ENCODE measurements at places on chromosomes 13 and 19.
A peak's percentile ranks its signal among the peaks of the same experiment; 100 is the strongest.

DNA sequence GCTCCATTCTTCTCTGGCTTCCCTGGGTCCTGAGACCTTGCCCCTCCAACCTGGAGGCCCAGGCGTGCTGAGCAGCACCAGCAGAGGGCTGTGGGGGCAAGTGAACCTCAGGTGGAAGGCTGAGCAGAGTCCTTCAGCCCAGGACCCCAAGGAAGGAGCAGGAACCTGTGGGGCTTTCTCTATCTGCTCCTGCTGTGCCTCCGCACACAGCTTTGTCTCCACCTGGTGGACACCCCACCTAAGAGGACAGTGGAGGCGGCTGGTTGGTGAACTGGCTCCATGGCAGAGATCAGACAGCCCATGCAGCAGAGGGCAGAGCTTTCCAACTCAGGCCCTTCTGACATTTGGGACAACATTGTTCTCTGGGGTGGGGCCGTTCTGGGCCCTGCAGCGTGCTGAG lies 19.7 kb downstream of the ZFR2 start:
- DNase-seq, result peak; percentile 22

DNA sequence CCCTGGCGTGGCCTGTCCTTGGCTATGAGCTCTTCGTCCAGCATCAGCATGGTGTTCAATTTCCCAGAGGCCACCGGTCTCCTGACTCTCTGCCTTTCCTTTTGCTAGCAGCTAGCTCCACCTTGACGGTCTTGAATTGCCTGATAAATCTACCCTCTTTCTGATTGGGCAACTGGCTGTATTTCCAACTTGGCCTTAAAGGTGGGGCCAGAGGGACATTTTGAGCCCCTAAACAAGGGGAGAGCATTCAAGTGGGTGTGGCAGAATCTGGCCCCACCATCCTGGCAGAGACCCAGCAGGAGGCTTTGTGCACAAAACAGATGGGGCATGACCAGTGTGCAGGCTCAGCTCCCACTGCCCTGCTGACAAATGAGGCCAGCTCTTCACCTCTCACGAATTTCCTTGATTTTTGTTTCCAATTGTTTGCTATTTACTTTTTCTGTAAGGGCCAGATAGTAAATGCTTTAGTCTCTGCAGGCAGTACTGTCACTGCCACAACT lies 148.9 kb upstream of the VSTM2B start:
- DNase-seq, result no peak

DNA sequence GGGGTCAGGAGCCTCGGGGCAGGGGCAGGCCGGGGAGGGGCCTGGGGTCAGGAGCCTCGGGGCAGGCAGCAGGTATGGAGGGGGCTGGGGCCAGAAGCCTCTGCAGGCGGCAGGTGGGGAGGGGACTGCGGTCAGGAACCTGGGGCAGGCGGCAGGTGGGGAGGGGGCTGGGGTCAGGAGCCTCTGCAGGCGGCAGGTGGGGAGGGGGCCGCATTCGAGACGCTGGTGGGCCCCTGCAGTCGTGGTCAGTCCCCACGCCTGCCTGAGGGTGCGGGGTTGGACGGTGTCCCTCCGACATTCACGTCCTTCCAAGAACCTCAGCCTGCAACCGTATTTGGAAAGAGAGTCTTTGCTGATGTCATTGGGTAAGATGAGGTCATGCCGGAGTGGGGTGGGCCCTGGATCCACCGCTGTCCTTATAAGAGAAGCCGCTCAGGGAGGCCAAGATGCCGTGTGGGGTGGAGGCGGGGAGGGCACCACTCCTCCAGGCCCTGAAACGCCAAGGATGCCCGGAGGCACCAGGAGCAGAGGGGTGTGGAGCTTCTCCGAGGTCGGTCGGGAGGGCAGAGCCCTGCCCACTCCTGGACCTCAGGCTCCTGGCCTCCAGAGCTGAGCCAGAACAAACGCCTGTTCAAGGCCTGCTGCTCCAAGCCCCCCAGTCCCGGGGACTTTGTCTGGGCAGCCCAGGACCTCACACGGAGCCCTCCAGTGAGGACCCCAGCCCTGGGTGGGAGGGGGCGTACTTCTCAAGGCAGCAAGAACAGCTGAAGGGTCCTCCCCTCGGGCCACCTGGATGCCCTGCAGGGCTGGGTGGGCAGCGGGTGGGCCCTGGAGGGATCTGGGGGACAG lies 30.1 kb downstream of the PIP5K1C start:
- DNase-seq, result peak; percentile 68

GRCh38 chr13:48123812-48124211 lies 28.9 kb upstream of the MED4 start:
- peak; percentile 10 for DNase-seq

DNA sequence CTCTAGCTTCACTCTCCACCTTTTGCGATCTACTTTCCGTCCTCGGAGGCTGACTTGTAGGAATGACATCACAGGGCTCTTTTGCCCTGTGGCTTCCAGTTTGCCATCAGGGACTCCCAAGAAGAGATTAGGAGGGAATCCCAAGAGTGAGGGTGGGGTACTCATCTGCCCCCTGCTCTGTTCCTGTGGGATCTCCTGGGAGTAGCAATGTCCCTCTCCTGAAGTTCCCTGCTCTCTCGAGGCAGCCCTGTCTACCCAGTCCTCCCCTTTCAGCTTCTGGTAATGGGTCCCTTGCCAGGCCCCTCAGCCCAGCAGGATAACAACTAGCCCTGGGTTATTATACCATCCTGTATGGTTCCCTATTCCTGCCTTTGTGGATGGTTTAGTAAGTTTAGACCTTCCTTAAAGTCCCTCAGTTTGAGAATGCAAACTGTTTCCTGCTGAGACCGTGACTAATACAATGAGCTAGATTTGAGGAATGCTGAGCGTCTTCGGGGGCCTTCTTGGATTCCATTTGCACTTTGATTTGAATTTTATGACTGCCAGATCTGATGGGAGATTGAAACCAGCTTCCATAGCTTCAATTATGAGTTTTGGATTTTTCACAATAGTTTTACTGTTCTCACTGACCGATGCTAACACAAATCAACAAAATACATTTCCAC lies 73.7 kb upstream of the IPO5 start:
- no peak for DNase-seq

GRCh38 chr13:32267836-32268439 lies 47.2 kb downstream of the ZAR1L start:
- peak; percentile 61 for DNase-seq
